ENCODE measurements at places on chromosomes 1 and 21.

DNA sequence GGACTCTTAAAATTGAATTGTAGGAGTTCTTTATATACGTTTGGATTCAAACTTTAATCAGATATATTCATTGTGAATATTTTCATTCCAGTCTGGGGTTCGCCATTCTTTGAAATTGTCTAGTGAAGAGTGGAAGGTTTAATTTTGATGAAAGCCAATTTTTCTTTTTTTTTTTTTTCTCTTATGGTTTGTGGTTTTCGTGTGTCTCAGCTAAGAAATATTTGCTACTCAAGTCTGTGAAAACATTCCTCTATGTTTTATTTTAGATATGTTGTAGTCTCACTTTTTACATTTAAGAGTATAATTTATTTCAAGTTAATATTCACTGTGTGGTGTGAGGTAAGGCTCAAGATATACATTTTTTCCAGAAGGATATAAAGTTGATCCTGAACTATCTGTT is 220.5 kb downstream of the KCNT2 start:
- no peak for DNase-seq

- no peak for DNase-seq
Measured at GRCh38 chr1:207673399-207673798, 28.5 kb downstream of the CR1L start.

- peak; percentile 29 for DNase-seq
Measured at GRCh38 chr1:236685917-236686814, at the start of gene ACTN2. ACTN2 (plus strand) TSS chr1:236686499; CDS start chr1:236686674, 175 bp downstream.

- no peak for DNase-seq
Measured at GRCh38 chr21:34354836-34355235, 9.0 kb upstream of the KCNE2 start.

DNA sequence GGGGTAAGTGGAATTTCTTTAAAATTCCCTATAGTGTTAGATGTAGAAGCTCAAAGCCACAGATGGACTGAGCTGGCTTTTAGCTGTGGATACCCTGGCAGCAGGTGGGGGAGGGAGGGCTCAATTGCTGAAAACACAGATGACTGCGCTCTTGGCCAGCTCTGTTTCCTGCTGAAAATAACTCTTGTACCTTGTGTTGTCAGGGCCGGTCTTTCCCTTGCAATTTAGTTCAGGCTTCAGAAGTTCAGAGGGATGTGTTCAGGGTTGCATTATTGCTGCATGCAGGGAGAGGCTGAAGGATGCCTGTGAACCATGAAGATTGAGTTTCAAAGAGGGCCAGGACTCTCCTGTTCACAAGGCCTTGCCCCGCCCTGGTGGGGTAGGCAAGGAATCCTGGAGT is 58.1 kb upstream of the GCLM start:
- no peak for DNase-seq

DNA sequence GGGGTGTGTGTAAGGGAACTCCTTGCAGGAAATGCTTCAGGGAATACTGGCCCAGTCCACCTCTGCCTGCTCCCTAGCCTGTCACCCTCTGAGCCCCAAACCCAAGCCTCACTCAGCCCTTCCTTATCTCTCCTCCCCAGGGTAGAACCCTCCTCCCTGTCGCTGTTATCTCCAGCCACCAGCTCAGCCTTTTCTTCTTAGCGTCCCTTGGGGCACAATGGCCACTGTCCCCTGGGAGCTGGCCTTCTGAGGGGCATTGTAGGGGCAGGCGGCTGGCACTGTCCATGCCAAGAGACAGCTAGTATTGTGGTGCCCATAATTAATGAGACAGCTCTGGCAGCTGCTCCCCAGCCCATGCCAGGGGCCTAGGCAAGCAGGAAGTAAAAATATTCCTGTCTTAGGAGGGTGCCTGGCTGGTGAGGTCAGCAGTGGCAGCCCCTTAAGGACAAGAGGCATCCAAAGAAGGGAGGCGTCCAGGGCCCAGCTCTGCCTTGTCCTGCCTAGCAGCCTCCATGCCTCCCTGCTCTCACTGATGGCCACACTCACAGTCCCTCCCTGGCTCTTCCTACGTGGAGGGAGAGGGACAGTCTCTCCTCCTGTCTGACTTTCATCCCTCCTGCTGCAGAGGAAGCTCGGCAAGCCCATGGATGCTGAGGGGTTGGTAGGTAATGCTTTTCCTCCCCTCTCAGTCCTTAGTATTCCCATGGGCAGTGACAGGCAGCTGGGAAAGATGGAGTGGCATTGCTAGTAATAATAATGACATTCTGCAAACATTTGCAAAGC is 37.5 kb downstream of the KCNQ4 start:
- DNase-seq, result no peak

DNA sequence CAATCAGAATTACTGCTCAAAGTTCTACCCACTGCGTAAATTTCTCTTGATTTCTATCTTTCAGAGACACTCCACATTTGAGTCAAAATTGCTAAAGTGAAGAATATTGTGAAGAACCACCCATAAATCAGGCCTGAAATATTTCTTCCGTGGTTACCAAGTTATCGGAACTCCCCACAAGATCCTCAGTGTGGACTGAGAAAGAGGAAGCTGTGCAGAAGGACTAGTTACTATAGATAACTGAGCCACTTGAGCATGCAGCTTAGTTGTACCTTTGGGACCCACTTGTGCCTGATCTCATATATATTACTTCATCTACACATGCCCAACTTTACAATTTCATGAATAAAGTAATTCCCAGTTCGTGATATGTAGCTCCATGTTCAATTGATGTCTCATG is 18.4 kb downstream of the RWDD3 start:
- DNase-seq, result no peak

- DNase-seq, result no peak
Measured at GRCh38 chr1:115529216-115529897, 112.4 kb upstream of the VANGL1 start.

DNA sequence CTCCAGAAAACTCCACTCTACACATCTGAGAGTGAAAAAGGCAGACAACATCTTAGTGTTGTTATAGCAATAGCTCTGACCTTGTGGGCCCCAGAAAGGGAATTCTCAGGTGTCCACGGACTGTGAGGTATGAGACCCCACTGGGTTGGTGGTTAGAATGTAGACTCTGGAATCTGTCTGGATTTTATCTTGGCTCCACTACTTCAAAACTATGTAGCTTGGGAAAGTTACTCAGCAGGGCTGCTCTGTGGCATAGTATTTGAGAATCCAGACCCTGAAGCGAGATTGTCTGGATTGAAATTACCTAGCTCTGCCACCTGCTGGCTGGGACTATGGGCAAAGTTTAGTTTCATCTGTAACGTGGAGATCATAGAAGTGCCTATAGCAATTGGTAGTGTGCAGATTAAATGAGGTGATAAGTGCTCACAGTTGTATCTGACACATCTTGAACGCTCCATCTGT is 25.8 kb downstream of the PRDM2 start:
- DNase-seq, result peak; percentile 51

DNA sequence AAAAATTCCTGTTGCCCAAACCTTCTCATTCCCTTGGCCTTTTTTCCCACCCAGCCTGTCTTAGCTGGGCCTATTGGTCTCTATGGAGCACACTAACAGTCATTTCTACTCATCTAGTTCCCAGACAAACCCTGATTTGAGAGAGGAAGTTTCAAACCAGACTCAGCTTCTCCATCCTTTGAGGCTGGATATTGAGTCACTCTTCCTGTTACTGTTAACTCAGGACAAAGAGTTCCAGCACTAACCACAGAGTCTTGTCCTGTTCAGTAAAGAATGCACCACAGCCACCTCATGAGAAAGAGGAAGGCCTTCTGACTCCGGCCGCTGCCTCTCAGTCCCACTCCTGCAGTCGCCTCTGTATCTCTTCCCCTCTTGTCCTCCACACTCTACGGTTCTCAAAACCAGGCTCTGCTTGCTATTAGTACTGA is 137.8 kb downstream of the PTPRC start:
- no peak for DNase-seq

DNA sequence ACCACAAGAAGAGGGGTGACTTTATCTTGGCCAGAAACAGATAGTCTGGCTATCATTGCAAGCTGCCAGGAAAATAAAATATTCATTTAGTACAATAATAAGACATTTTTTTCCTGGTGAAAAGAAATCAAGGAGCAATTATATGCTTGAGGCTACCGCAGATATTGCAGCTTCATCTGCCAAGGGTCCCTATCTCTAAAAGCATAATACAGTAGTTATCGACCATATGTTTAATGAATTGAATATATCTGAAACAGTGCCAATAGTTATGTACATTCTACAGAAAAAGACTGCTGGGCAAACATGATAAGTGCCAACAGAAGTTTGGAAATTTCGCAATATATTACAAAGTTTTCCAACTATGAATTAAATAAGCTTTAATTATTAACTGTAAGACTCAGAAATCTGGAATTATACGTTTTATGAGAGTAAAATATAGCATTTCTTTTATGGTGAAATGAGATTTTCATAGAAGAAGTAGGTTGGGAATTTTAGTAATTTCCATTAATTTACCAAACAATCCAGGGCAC is 561.1 kb upstream of the ZP4 start:
- DNase-seq, result no peak

DNA sequence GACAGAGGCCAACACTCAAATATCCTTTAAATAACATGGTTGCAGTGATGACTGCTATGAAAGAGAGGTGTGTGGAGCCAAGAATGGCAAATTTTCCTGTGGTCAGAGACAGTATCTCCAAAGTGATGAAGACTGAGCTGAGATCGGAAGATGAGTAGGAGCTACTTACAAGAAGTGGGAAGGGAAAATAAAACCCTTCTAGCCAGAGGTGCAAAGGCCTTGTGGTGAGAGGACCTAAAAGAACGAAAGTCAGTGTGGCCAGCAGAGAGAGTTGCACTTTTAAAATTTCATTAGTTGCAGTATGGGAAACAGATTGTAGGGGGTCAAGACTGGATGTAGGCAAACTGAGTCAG is 17.8 kb downstream of the SLAMF7 start:
- DNase-seq, result no peak

GRCh38 chr1:185129708-185130107 is 27.0 kb downstream of the TRMT1L start:
- DNase-seq, result no peak

DNA sequence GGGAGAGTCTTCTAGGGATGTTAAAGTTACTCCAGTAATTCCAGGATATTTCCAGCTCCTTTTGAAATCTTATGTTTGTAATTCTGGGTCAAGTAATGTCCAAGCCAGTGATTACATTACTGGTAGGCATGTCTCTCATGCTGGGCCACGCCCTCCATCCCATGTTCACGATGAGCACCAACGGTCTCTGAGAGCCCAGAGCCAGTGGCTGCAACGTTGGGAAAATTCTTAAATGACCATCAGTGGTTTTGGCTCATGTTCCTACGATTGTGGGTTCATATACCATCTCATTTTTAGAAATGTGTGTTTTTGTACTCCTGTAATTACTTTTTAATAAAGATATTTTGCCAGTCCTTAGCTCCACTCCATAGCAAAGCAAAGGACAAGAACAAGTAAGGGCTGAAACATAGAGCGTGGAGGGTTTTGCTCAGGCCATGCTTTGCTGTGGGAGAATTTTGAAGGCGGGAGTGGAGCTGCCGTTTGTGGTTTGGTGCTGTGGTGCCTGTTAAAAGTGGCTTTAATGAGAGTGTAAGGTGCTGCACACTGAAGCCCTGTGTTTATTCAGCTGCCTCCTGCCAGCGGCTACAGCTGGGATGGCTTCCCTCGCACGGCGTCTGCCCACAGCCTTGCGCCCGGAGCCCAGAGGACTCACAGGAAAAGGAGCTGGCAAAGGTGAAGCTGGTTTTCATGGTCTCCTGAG is 28.9 kb downstream of the VANGL1 start:
- no peak for DNase-seq

DNA sequence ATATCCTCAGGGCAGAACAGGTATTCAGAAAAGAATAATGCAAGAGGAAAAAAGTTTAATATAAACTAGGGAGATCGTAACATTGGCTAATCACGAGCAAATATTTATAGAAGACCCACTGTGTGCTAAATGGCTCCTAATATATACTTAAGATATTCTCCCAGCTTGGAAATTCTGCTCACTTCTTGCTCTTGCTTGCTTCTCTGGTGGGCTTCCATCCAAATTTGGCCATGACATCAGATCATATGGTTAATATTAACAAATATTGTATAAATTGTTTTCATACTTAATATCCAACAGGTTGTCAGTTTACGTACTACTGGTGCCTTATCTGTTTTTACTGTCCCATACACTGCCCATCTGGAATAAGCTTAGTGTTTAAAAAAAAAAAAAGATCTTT is 1.1 kb downstream of the COX20 start:
- DNase-seq, result no peak

- DNase-seq, result peak; percentile 63
Measured at GRCh38 chr1:66335859-66336640, 197.9 kb upstream of the SGIP1 start.

- DNase-seq, result no peak
Measured at GRCh38 chr1:207022996-207023679, 9.4 kb downstream of the C1orf116 start.
